ENCODE measurements at places on chromosomes 6 and 20.

DNA sequence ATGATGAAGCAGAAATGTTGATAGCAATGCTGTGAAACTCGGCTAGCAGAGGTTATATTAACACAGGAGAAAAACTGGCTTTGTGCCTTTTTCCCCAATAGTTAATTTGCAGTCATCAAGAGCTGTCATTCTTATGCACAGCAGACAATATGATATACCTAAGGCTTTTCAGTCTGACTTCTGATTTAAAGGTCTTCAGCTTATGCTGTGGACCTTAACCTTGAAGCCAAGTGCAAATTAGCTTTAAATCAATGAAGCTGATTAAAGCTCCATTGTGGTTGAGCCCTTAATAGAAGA is 171.6 kb upstream of the ID4 start:
- H3K27ac ChIP-seq = no peak overlapping the region
- H3K36me3 ChIP-seq = no peaks in the 10 kb centered on the region
- ATAC-seq = no peak

DNA sequence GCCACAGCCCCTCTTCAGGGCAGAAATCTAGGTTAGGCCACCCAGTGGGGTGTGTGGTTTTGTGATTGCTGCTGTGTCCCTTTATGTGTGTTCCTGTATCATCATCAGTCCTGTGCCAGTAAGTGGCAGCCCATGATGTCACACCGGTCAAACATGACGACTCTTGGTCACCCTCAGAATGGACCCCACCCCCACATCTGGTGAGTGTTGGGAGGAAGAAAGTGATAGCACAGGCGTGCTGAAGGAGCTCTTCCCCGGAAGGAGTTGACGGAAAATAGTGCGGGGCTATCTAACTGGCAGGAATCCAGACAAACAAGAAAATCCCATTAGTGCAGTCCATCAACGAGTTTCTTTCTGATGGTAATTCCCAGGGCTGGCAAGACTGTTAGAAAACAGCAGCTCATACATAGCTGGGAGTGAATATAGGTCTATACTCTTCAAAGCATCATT is 33.4 kb upstream of the IL17A start:
- H3K36me3 ChIP-seq = no peaks in the 10 kb centered on the region
- peaks cover 27% of the 10 kb centered on the region for H3K4me1 ChIP-seq
- H3K27me3 ChIP-seq = peaks cover 51% of the 10 kb centered on the region
- no peak overlapping the region for H3K4me3 ChIP-seq
- no peak for ATAC-seq

DNA sequence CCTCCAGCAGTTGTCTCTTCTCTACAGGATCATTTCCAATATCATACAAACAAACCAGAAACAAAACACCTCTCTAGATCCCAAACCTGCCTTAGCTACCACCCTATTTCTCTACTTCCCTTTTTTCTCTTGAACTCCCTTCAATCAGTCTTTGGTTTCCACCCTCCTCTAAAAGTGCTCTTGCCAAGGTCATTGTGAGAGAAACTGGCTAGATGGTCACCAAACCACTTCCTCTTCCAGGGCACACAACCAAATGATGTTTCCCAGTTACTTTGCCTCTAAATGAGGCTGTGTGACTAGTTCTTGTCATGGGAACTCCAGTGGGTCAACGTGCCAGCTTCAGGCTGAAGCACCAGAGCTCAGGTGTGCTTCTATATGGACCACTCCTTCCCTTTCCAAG is 85.8 kb upstream of the ARMC2 start:
- peaks cover 9% of the 10 kb centered on the region for H3K4me1 ChIP-seq
- no peaks in the 10 kb centered on the region for H3K27me3 ChIP-seq
- no peak overlapping the region for H3K4me3 ChIP-seq
- ATAC-seq = peak; percentile 71
- H3K27ac ChIP-seq = no peak overlapping the region

DNA sequence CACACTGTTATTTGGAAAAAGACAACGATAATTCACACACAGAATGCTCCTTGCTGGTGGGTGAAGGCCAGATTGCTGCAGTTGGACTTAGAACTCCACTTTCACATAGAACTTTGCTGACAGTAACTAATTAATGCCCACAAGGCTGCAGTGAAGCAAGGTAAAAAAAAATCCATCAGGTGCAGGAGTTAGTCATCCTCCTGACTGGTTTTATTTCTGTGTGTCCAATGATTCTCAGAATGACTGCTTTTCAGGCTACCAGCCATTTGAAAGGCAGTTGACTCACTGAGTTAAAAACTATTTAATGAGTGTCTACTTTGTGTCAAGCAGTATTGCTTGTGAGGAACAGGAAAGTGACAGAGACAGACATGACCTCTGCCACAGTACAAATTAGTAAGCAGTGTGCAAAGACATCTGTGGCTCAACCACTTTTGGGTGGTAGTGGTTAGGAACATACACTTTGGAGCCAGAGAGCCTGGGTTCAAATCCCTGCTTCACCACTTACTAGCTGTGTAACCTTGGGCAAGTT is 41.9 kb downstream of the ELOVL5 start:
- H3K36me3 ChIP-seq = peaks cover 8% of the 10 kb centered on the region
- peaks cover 84% of the 10 kb centered on the region for H3K4me1 ChIP-seq
- no peak overlapping the region for H3K4me3 ChIP-seq

DNA sequence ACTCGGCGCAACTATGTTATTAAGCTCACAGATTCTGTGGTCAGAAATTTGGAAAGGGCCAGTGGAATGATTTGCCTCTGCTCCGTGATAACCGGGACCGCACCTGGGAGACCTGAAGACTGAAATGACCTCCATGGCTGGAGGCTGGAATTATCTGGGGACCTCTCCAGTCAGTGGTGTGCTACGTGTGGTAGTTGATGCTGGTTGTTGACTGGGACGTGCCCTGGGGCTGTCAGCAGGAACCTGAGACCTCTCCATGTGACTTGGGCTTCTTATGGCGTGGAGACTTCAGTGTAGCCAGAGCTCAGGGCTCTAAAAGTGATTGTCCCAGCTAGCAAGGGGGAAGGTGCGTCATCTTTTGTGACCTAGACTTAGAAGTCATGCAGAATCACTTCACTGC is 50.3 kb downstream of the CHMP4B start:
- H3K4me1 ChIP-seq = peaks cover 37% of the 10 kb centered on the region
- no peak overlapping the region for H3K27ac ChIP-seq
- peaks cover 16% of the 10 kb centered on the region for H3K36me3 ChIP-seq
- no peak for ATAC-seq
- no peak overlapping the region for H3K4me3 ChIP-seq

DNA sequence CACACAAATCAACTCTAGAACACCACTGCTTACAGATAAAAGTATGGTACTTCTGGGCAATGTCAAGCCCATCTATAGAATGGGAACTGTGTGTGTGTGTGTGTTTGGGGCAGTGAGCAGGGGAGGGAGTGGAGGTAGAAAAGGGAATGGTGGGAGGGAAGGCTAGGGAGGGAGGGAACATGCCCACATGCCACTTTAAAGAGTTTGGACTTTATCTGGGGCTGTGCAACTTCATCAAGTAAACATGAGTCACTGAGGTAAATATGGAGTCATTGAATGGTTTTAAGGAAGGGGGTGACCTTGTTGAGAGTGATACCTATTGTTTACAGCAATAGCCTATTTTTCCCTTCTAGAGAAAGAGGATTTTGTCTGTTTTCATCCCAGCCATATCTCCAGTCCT is 22.5 kb upstream of the RNGTT start:
- no peaks in the 10 kb centered on the region for H3K36me3 ChIP-seq
- H3K27ac ChIP-seq = no peak overlapping the region
- no peak overlapping the region for H3K4me3 ChIP-seq
- H3K27me3 ChIP-seq = no peaks in the 10 kb centered on the region

DNA sequence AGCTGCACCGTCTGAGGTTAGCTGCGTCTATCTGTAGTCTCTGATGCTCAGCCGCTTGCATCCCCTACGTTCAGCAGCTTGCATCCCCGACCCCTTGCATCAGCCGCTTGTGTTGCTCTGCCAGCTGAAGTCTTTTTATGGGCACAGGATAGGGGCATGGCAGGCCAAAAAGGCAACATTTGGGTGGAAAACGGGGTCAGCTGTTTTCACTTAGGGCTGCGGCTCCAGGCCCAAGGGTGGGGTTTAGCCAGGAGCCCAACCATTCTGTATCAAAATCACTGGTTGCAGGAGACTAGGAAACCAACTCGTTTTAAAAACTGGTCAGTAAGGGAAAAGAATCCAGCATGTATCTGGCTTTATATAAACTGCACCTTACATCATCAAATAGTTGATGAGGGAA is 49.9 kb downstream of the FAM50B start:
- ATAC-seq = no peak
- H3K4me3 ChIP-seq = no peak overlapping the region
- peaks cover 25% of the 10 kb centered on the region for H3K27me3 ChIP-seq

GRCh38 chr20:48734104-48734749 is 93.6 kb downstream of the PREX1 start:
- H3K4me1 ChIP-seq = peaks cover 54% of the 10 kb centered on the region
- ATAC-seq = no peak
- H3K27ac ChIP-seq = peak overlapping the region; percentile 10
- H3K27me3 ChIP-seq = no peaks in the 10 kb centered on the region
- H3K36me3 ChIP-seq = peaks cover 59% of the 10 kb centered on the region
- no peak overlapping the region for H3K4me3 ChIP-seq

GRCh38 chr6:112176175-112176574 is 78.2 kb downstream of the LAMA4 start:
- H3K27ac ChIP-seq = no peak overlapping the region
- H3K36me3 ChIP-seq = no peaks in the 10 kb centered on the region
- ATAC-seq = no peak
- peaks cover 4% of the 10 kb centered on the region for H3K27me3 ChIP-seq
- no peaks in the 10 kb centered on the region for H3K4me1 ChIP-seq

- no peak overlapping the region for H3K4me3 ChIP-seq
- H3K36me3 ChIP-seq = peaks cover 2% of the 10 kb centered on the region
- H3K27ac ChIP-seq = no peak overlapping the region
- no peaks in the 10 kb centered on the region for H3K27me3 ChIP-seq
Observed at GRCh38 chr6:35435074-35435837, 16.9 kb upstream of the FANCE start.

GRCh38 chr6:71236926-71237434 is 51.6 kb upstream of the OGFRL1 start:
- no peaks in the 10 kb centered on the region for H3K36me3 ChIP-seq
- ATAC-seq = no peak
- no peak overlapping the region for H3K4me3 ChIP-seq
- H3K4me1 ChIP-seq = peaks cover 16% of the 10 kb centered on the region
- no peak overlapping the region for H3K27ac ChIP-seq

GRCh38 chr6:15464211-15464725 is 198.6 kb downstream of the DTNBP1 start:
- no peaks in the 10 kb centered on the region for H3K27me3 ChIP-seq
- ATAC-seq = peak; percentile 36
- H3K4me1 ChIP-seq = peaks cover 42% of the 10 kb centered on the region
- H3K27ac ChIP-seq = no peak overlapping the region
- no peak overlapping the region for H3K4me3 ChIP-seq
- H3K36me3 ChIP-seq = peaks cover 10% of the 10 kb centered on the region

DNA sequence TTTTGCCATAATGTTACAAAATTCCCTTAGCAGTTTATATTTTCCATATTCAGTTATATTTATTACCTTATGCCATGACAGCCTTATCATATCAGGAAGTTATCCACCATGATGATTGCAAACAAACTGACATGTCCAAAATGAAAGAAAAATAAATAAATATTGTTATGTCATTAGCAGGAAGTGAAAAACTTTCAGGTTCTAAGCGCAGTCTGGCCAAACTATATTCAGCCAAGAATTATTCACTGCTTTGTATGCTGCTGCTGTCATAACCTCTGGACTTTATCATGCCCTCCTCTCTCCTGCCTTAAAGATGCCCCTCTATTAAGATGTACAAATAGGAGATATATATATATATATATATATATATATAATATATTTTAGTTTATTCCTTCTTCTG is 27.7 kb upstream of the DEFB112 start:
- ATAC-seq = no peak
- H3K36me3 ChIP-seq = no peaks in the 10 kb centered on the region

GRCh38 chr20:53872561-53873229 is 197.7 kb downstream of the BCAS1 start:
- ATAC-seq = peak; percentile 80
- peaks cover 37% of the 10 kb centered on the region for H3K4me1 ChIP-seq
- H3K36me3 ChIP-seq = no peaks in the 10 kb centered on the region
- H3K4me3 ChIP-seq = peak overlapping the region; percentile 83
- H3K27me3 ChIP-seq = no peaks in the 10 kb centered on the region

GRCh38 chr6:106591111-106591825 is 38.0 kb downstream of the RTN4IP1 start:
- H3K27ac ChIP-seq = no peak overlapping the region
- ATAC-seq = no peak
- H3K4me1 ChIP-seq = peaks cover 6% of the 10 kb centered on the region
- H3K36me3 ChIP-seq = peaks cover 44% of the 10 kb centered on the region

Measured in stimulated activated memory B cell treated with anti-CD40 and anti-IgM and Interleukin-4, amounts not matched to agents 10 μg/mL and 1 μg/mL and 100 μg/mL, for 72 hours (primary cell).